ENCODE measurements at places on chromosomes 6 and 20. TPM values are rescaled to one million over a fixed set of nuclear protein-coding genes. Genes with fewer than 3 reads are reported as not detected.

CD93 gene
- 413 TPM for total RNA-seq

C6orf52 gene
- total RNA-seq: not detected

GSTA2 gene
- not detected for total RNA-seq

CNBD2 gene
- 5.3 TPM for total RNA-seq

SAMD10 gene
- total RNA-seq: 5.7 TPM

DNA sequence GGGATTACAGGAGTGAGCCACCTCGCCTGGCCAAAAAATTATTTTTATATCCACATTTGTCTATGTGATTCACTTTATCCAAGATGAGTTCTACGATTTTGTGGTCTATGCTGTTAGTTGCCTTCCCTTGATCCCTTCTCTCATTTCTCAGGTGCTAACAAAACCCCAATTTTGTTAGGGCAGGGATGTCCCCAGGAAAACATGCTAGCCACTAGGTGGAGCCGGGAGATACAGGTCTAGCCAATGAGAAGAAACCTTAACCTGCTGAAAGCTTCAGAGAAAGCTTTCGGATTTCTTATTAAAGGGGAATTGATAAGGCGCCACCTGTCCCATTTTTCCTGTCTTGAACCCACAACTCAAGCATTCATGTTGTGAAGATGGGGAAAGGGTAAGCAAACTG, 167.4 kb upstream of the OLIG3 start:
- peak; percentile 41 for DNase-seq

GRCh38 chr6:125753218-125753936, 3.9 kb downstream of the HEY2 start:
- DNase-seq: peak; percentile 58

- DNase-seq: peak; percentile 35
Observed at GRCh38 chr6:23302514-23302913, 733.1 kb downstream of the HDGFL1 start.

Data from endothelial cell of umbilical vein (primary cell).